ENCODE measurements at places on chromosomes 16 and 17.

- no peak for DNase-seq
Observed at GRCh38 chr17:10663231-10663630, 6.1 kb upstream of the MYH3 start.

DNA sequence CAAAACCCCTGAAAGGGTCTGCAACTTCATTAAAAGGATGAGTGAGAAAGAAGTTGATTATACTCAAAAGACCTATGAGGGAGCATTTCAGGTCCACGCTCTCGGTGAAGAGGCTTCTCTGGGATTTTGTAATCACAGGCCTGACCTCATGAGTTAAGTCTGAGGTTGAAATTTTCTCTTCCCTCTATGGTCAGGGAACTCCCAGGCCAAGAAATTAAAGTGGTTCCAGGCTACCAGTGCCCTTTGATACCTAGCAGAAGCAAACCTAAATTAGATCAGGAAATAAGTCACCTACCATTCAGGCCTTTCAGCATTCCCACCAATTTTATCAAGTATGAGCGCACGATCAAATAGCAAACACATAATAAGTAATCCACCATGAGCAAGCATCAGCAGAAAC lies 27.9 kb downstream of the MBTD1 start:
- DNase-seq = no peak

DNA sequence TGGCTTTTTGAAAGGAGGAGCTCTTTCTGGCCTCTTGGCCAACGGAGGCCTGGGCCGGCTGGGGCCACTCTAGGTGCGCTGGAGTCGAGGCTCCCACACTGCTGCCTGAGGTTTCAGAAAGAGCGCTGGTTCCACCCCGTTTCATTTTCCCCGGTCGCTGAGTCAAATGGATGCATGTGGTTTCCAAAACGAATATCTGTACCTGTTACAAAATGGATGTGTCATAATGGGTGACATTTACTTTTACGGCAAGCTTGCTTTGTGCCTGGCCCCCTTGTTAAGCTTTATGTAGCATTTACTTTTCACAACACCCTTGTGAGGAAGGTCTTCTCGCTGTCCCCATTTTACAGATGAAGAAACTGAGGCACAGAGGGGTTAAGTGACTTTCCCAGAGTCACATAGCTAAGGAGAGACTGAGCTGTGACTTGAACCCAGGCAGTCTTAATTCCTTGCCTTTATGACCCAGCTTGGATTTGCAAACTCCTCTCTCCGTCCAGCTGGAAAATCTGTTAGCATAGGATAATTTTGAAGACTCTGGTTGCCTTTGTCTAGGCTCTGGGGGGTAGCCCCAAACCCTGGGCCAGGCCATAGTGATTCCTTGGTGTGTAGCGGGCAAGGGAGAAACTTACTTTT lies 10.6 kb downstream of the KSR1 start:
- peak; percentile 84 for DNase-seq

DNA sequence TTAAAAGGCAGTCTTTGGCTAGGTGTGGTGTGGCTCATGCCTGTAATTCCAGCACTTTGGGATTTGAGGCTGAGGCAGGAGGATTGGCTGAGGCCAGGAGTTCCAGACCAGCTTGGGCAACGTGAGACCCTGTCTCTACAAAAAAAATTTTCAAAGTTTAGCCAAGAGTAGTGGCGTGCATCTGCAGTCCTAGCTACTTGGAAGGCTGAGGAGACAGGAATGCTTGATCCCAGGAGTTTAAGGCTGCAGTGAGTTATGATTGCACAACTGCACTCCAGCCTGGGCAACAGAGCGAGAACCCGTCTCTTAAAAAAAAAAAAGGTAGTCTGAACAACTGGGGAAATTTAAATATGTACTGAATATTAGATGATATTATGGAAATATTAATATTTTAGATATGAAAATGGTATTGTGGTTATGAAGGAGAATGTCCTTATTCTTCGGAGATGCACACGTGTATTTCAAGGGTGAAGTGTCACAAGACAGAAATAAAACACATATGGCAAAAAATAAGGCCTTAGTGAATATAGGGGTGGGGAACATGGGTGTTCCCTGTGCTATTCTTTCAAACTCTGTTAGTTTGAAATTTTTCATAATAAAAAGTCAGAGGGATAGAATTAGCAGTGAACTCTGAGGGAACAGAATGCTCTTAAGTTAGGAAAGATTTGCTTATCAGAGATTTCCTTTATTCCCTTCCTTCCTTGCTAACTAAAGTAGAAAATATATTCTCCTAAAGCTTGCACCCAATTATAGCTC lies 144.7 kb downstream of the CDK5R1 start:
- DNase-seq = no peak

DNA sequence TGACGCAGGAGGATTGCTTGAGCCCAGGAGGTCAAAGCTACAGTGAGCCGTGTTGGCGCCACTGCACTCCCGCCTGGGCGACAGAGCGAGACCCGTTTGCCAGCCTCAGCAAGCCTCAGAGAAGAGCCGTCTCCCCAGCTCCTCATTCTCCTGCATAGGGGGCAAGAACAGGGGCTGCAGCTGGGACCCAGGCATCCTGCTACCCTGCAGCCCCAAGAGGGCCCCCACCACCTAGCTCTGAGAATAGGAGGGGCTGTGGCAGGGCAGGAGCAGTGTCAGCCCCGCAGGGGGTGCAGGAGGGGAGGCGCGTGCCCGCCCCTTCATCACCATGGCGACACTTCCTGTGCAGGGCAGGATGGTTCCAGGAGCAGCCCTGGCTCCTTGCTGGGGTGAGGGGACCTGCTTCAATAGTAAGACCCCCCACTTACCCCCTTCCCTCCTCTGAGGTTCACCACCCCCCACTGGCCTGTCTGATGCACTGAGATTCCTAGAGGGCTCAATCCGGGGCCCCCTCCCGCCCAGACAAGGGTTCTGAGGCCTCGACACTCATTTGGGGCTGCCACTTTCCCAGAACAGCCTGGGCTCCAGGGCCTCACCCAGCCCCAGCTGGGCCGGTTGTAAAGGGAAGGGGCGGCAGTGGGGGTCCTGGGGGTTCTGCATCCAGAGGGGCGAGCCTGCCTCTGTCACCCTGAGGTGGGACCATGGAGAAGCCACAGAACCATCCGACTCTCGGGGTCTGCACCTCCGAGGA lies 20.2 kb downstream of the VASN start:
- no peak for DNase-seq

DNA sequence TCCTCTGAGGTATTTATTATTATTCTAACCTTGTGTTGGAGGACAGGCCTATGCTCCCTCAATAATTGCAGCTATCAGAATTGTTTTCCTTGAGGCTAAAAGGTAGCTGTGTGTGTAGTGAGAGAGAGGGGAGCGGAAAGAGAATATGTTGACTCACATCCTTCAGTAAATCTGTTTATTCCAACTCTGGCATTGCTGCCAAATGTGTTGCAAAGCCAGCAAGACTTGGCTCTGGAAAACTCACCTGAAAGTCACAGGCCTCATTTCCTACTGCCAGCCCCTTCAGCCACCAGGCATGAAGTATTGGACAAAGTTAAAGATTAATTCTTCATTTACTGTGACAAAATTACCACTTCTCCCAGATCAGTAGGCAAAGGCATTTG lies 9.6 kb downstream of the CA10 start:
- no peak for DNase-seq

DNA sequence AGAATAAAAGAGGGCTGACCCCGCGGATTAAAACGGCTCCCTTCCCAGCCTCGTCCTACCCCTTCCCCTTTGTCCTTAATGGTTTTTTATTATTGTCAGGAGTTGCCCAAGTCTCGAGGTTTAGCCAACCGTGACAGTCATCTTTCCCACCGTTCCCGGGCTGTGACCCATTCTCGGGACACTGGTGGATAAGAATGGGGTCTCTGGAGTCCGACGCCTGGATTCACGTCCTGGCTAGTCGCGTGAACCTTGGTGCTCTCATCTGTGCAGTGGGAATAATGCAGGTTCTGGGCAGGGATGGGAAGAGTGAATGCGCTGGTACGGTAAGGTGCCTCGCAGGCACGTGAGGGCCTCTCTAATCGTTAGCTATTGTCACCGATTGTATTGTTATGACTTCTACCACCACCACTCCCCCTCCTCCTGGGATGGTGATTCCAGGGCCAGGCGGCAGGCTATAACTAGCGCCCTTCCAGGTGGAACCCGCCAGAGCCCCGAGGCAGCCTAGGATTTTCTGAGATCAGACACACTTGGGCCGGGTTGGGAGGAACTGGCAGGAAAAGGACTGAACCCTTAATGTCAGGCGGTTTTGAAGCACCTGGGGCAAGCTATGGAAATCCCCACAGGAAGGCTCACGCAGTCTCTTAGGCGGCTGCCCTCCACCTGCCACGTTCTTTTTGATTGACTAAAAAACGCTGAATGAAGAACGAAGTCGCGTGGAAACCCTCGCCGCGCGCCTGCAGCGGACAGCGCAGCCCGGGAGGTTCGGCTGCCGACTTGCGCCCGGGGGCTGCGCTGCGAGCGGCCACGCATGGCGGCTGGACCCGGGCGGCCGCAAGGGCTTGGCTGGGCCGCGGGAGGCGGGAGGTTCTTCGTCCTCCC lies 2.7 kb downstream of the HS3ST3B1 start:
- DNase-seq = no peak

- DNase-seq = no peak
Observed at GRCh38 chr16:50557046-50557445, 8.8 kb downstream of the NKD1 start.

GRCh38 chr16:68470461-68471150 lies 22.3 kb upstream of the SMPD3 start:
- peak; percentile 79 for DNase-seq

Measured in GM06990 (cell line).